ENCODE measurements at places on chromosomes 4 and X.

GRCh38 chrX:132594129-132594528 is 105.3 kb upstream of the MBNL3 start:
- no peak overlapping the region for H3K4me3 ChIP-seq
- H3K4me1 ChIP-seq: no peaks in the 10 kb centered on the region
- H3K36me3 ChIP-seq: no peaks in the 10 kb centered on the region
- no peak overlapping the region for H3K27ac ChIP-seq

- H3K4me1 ChIP-seq: no peaks in the 10 kb centered on the region
- no peak for DNase-seq
- no peak overlapping the region for H3K27ac ChIP-seq
- peaks cover 2% of the 10 kb centered on the region for H3K27me3 ChIP-seq
- no peaks in the 10 kb centered on the region for H3K36me3 ChIP-seq
Measured at GRCh38 chr4:152992027-152992426, 55.9 kb downstream of the FHDC1 start.

GRCh38 chrX:8755116-8755515 is 23.2 kb upstream of the ANOS1 start:
- H3K27ac ChIP-seq: no peak overlapping the region
- H3K4me1 ChIP-seq: peaks cover 4% of the 10 kb centered on the region
- no peak overlapping the region for H3K4me3 ChIP-seq
- no peak for DNase-seq

DNA sequence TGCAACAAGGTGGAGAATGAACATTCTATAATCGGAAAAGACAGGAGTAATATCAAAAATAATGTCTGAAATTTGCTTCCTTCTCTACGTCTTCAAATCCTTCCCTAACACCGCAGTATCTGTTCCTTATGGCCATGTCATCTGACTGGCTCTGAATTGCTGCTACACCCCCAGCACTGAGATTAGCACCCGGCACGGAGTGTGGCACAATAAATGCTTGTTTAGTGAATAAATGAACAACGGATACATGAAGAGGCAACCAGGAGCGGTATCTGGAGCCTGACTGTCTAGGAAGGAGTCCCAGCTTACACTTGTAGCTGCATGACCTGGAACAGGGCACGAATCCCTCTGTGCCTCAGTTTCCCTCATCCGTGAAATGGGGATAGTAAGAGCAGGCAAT is 164.3 kb downstream of the AFAP1 start:
- DNase-seq: no peak
- peaks cover 23% of the 10 kb centered on the region for H3K4me1 ChIP-seq
- H3K36me3 ChIP-seq: peaks cover 2% of the 10 kb centered on the region
- H3K27me3 ChIP-seq: no peaks in the 10 kb centered on the region

DNA sequence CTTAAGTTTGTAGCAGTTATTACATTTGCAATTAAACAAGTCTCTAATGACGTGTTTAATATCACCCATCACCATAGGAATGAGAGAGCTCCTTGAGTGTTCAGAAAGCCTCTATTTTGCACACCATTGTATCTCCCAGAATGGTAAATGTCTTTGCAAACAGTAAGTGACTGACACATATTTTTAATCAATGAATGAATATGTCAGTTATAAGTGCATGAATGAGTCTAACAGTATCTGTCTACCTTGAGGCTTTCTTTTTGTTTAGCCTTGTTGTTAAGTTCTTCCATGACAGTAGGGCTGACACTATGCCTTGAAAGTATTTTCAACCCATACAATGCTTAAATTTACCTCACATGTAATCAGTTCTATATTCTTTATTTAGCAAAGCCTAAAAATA is 292.2 kb downstream of the STPG2 start:
- no peak for DNase-seq
- H3K27me3 ChIP-seq: no peaks in the 10 kb centered on the region
- H3K4me1 ChIP-seq: no peaks in the 10 kb centered on the region
- H3K27ac ChIP-seq: no peak overlapping the region
- no peak overlapping the region for H3K4me3 ChIP-seq

DNA sequence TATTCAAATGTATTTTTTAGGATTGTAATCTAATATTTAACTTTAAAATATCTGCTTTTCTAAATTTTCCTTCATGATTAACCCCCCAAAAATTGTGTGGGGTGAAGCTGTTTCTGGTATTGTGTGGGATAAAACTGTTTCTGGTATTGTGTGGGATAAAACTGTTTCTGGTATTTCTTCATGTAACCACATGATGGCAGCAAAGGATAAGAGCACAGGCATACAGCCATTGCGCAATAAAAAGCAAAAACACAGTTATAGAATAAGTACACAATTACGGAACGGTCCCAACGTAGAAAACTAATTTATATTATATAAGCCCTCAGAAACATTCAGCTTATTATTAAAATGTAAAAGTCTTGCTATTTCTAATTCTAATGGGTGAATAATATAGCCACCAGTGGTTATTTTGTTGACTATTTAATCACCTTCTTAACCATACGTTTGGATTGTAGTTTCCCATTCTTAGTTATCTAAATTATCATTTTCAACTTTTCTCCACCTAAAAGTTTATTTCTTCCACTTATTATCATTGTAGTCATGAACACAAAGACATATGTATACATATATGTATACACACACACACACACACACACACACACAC is 333.9 kb upstream of the FSTL5 start:
- no peak overlapping the region for H3K27ac ChIP-seq
- no peaks in the 10 kb centered on the region for H3K36me3 ChIP-seq
- no peaks in the 10 kb centered on the region for H3K27me3 ChIP-seq
- DNase-seq: no peak
- H3K4me1 ChIP-seq: no peaks in the 10 kb centered on the region

DNA sequence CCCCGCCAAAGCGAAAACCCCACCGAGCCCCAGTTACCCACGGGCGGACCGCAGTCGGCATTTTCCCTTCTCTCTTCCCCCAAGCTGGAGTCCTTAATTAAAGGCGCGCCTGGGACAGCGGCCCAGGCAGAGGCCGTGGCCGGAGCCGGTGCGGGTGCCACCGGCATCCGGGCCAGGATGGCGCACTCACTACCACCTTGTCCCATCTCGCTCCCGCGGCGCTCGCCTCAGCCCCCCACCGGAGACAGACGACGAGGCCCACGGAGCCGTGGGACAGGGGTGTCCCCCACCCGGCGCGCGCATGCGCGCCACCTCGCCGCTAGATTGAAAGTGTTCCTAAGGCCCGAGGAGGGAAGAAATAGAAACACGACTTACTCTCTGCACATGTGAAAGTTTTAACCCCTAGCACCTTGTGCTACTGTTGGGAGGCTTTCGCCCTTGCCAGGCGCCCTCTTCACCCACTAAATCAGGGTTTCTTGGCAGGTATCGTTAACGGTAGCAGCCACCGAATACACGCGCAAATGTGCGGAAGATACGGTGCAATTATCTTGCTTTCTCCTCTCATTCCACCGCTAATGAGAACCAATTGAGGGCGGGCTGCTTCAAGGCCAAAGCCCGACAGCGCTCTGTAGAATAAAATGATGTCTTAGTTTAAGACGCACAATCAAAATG is 64.3 kb upstream of the CCDC160 start:
- DNase-seq: peak; percentile 63
- peaks cover 6% of the 10 kb centered on the region for H3K27me3 ChIP-seq
- H3K4me3 ChIP-seq: peak overlapping the region; percentile 92
- H3K36me3 ChIP-seq: peaks cover 36% of the 10 kb centered on the region

DNA sequence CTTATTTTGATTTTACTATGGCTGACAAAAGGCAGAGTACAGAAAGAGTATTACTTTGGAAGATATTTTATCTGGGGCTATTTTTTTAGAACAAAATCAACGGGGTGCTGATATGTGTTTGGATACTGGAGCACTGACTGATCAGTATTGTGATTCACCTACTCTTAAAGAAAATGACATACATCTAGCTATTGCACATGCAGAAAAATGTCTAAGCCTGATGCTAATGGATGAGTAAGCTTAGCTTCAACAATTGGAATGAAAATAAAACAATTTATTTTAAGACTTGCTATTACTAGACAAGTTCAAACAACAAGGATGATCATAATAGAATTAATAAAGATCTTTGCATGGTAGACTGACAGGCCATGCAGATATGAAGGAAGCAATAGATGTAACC is 262.0 kb downstream of the PPP1R2C start:
- H3K27ac ChIP-seq: no peak overlapping the region
- no peak for DNase-seq
- H3K36me3 ChIP-seq: no peaks in the 10 kb centered on the region
- no peaks in the 10 kb centered on the region for H3K27me3 ChIP-seq
- H3K4me1 ChIP-seq: no peaks in the 10 kb centered on the region

- H3K27me3 ChIP-seq: no peaks in the 10 kb centered on the region
- H3K4me1 ChIP-seq: no peaks in the 10 kb centered on the region
- H3K4me3 ChIP-seq: no peak overlapping the region
- no peaks in the 10 kb centered on the region for H3K36me3 ChIP-seq
- DNase-seq: no peak
Measured at GRCh38 chrX:130841776-130842175, 61.2 kb downstream of the ENOX2 start.

- DNase-seq: no peak
- H3K36me3 ChIP-seq: no peaks in the 10 kb centered on the region
- H3K27me3 ChIP-seq: no peaks in the 10 kb centered on the region
- H3K4me3 ChIP-seq: no peak overlapping the region
- H3K4me1 ChIP-seq: no peaks in the 10 kb centered on the region
Measured at GRCh38 chr4:21083413-21083812, 383.2 kb downstream of the PACRGL start.

GRCh38 chr4:1975880-1976279 is 32.9 kb downstream of the NELFA start:
- no peak for DNase-seq
- no peak overlapping the region for H3K4me3 ChIP-seq
- peaks cover 82% of the 10 kb centered on the region for H3K36me3 ChIP-seq
- no peak overlapping the region for H3K27ac ChIP-seq

DNA sequence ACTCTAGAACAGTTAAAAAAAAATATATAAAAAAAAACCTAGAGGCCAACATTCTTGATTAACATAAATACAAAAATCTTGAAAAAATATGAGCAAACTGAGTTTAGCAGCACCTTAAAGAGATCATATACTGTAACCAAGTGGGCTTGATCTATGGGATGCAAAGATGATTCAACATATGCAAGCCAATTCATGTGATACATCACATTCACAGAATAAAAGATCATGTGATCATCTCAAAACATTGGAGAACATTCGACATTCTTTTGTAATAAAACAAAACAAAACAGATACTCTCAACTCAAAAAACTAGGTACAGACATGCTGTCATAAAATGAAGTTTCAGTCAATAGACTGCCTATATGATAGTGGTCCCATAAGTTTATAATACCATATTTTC is 165.4 kb upstream of the NDST4 start:
- H3K27me3 ChIP-seq: no peaks in the 10 kb centered on the region
- no peak for DNase-seq
- H3K27ac ChIP-seq: no peak overlapping the region
- H3K36me3 ChIP-seq: no peaks in the 10 kb centered on the region

DNA sequence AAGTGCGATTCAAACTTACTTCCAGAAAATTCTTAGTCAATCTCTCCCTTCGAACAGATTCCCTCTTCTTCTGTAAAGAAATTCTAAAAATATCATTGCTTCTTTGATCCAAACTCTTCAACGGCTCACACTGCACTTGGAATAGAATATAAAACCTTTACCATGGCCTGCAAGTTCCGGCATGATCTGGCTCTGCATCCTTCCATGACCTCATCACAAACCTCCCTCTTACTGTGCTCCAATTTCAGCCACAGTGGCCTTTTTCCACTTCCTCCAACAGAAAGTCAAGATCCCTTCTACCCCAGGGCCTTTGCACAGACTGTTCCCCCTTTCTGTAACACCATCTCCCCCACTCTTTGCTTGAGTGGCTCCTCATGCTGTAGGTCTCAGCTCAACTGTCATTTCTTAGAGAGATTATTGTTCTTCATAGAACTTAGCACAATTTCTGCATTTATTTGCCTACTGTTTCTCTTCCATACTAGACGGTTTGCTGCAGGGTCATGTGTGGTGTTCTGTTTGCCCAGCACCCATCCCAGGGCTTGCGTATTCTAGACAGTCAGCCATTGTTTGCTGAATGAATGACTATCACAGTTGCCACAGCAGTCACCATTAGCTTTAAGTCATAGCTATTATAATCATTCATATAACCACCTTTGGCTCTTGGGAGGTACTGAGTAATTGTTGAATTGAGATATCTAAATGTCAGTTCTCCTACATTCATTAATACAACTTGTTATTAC is 1.9 kb upstream of the STOX2 start:
- H3K4me1 ChIP-seq: no peaks in the 10 kb centered on the region
- H3K27ac ChIP-seq: no peak overlapping the region
- H3K36me3 ChIP-seq: no peaks in the 10 kb centered on the region

DNA sequence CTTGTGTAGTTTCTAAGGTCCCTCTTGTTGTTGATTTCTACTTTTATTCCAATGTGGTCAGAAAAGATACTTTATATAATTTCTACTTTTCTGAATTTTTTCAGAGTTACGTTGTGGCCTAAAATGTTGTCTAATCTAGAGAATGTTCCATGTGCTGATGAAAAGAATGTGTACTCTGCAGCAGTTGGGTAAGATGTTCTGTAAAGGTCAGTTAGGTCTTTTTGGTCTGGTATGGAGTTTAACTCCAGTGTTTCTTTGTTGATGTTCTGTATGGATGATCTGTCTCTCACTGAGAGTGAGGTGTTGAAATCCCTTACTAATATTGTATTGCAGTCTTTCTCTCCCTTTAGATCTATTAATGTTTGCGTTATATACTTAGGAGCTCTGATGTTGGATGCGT is 37.0 kb upstream of the GPRIN3 start:
- peaks cover 8% of the 10 kb centered on the region for H3K36me3 ChIP-seq
- no peak overlapping the region for H3K4me3 ChIP-seq
- no peak overlapping the region for H3K27ac ChIP-seq
- no peak for DNase-seq
- no peaks in the 10 kb centered on the region for H3K27me3 ChIP-seq

DNA sequence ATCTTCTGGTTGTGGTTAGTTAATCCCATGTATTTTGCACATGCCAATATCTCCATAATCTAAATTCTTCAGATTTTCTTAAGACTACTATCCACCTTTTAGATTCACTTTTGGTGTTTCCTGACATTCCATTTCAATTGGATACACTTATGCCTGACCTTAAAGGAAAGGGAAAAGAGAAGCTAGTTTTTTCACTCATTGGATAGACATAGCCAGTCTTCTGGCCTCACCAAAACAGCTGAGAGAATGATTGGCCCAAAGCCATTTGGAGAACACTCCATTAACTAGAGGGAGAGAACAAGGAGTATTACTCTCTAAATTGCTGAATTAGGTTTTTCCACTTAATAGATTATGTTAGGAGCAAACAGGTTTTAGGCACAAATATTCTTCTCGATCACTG is 4.0 kb downstream of the PRPS1 start:
- peaks cover 9% of the 10 kb centered on the region for H3K36me3 ChIP-seq
- no peaks in the 10 kb centered on the region for H3K27me3 ChIP-seq
- no peak for DNase-seq
- H3K4me3 ChIP-seq: no peak overlapping the region

DNA sequence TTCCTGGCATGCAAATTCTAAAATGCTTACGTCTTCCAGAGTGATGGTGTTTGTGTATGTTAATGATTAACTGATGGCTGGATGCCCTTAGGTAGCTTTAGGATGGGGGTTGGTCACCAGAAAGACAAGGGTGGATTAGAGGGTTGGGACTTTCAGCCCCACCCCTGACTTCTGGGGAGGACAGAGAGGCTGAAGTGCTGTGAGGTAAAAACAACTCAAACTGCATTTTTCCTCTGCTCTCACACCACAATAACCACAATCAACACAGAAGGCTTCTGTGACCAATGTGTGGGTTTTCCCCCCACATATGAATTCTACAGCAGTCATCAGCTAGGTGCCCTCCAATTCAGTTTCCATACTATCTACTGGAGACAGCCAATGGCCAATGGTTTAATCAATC is 18.7 kb upstream of the DDIT4L start:
- H3K4me3 ChIP-seq: no peak overlapping the region
- no peaks in the 10 kb centered on the region for H3K36me3 ChIP-seq
- H3K4me1 ChIP-seq: peaks cover 11% of the 10 kb centered on the region
- H3K27ac ChIP-seq: no peak overlapping the region

Data from activated CD8-positive, alpha-beta T cell treated with anti-CD3 and anti-CD28 coated beads, Interleukin-2, amount 10 ng/mL, durations not matched to agents 7 days and 5 days (primary cell).